ENCODE measurements at places on chromosomes 16 and 17. TPM values are rescaled to one million over a fixed set of nuclear protein-coding genes. Genes with fewer than 3 reads are reported as not detected.
A peak's percentile ranks its signal among the peaks of the same experiment; 100 is the strongest.

DNA sequence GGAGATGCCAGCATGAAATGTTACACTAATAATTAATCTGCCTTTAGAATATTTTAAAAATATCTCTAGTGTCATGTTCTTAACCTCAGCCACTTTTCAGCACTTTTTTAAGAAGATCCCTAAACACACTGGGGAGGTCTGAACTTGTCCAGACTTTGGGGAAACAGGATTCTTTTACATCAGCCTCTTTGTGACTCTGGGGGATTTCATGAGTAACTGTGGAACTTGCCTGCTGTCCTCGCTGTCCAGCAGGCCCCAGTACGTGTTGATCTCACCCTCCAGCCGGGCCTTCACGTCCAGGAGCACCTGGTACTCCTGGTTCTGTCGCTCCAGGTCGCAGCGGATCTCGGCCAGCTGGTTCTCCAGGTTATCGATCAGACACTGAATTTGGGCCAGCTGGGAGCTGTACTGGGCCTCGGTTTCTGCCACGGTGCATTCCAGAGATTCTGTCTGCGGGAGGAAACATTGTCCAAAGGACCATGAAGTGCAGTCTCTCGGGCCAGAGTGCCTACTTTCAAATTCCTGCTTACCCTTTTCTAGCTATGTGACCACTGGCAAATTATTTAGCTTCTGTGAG is 5.5 kb downstream of the KRT40 start:
- no peak overlapping the region for H3K4me3 ChIP-seq
- no peaks in the 10 kb centered on the region for H3K36me3 ChIP-seq
- peak overlapping the region; percentile 89 for H3K27ac ChIP-seq
- H3K27me3 ChIP-seq: no peaks in the 10 kb centered on the region
- peaks cover 22% of the 10 kb centered on the region for H3K4me1 ChIP-seq

- H3K4me1 ChIP-seq: no peaks in the 10 kb centered on the region
- H3K36me3 ChIP-seq: peaks cover 3% of the 10 kb centered on the region
- peaks cover 9% of the 10 kb centered on the region for H3K27me3 ChIP-seq
- no peak overlapping the region for H3K27ac ChIP-seq
- no peak for DNase-seq
- H3K4me3 ChIP-seq: no peak overlapping the region
Measured at GRCh38 chr17:15194859-15195277, 70.3 kb downstream of the PMP22 start.

- no peaks in the 10 kb centered on the region for H3K36me3 ChIP-seq
- no peaks in the 10 kb centered on the region for H3K27me3 ChIP-seq
- no peak overlapping the region for H3K4me3 ChIP-seq
- no peak for DNase-seq
- peak overlapping the region; percentile 62 for H3K27ac ChIP-seq
Measured at GRCh38 chr17:57523926-57524632, 221.0 kb downstream of the CCDC182 start.

DNA sequence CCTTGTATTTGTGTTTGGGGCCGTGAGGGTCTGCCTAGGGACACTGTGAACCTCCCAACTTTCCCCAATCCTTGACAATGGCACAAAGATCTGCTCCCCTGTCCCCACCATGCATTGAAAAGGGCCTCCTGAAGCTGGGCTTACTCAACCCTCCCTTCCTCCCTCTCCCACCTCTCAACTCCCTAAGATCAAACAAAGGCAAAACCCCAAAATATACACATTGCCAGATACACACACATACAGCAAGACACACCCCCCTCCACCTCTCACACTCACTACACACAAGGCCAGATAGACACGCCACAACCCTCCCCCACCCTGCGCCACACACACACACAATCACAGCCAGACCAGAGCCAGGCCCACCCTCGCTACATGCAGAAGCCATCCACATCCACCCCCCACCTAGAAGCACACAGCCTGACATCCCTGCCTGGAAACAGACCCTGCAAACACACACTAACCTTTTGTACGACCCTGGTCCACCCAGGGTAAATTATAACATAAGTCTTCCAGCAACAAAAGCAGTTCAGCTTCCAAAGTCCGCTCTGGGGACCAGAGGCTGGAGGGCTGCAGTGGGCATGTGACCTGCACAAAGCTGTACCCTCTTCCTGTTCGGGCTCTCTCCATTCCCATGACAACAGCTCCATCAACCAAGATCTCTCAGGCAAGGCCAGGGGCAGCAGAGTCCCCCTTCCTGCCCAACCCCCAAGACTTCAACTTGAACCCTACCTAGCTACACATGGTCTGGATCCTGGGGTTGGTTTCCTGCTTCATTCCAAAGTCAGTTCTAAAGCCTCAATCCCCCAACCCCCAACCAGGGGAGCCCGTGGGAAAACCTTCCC is 1.9 kb downstream of the PCGF2 start:
- H3K4me3 ChIP-seq: peak overlapping the region; percentile 91
- no peaks in the 10 kb centered on the region for H3K27me3 ChIP-seq
- H3K4me1 ChIP-seq: peaks cover 69% of the 10 kb centered on the region

- no peak overlapping the region for H3K4me3 ChIP-seq
- peaks cover 28% of the 10 kb centered on the region for H3K27me3 ChIP-seq
- no peak for DNase-seq
- no peak overlapping the region for H3K27ac ChIP-seq
- H3K36me3 ChIP-seq: no peaks in the 10 kb centered on the region
- H3K4me1 ChIP-seq: no peaks in the 10 kb centered on the region
Measured at GRCh38 chr16:82715833-82716232, 89.1 kb downstream of the CDH13 start.

- no peak overlapping the region for H3K27ac ChIP-seq
- DNase-seq: no peak
- no peaks in the 10 kb centered on the region for H3K36me3 ChIP-seq
- peaks cover 7% of the 10 kb centered on the region for H3K27me3 ChIP-seq
- no peak overlapping the region for H3K4me3 ChIP-seq
- peaks cover 35% of the 10 kb centered on the region for H3K4me1 ChIP-seq
Measured at GRCh38 chr16:10081201-10081940, 100.9 kb downstream of the GRIN2A start.

DNA sequence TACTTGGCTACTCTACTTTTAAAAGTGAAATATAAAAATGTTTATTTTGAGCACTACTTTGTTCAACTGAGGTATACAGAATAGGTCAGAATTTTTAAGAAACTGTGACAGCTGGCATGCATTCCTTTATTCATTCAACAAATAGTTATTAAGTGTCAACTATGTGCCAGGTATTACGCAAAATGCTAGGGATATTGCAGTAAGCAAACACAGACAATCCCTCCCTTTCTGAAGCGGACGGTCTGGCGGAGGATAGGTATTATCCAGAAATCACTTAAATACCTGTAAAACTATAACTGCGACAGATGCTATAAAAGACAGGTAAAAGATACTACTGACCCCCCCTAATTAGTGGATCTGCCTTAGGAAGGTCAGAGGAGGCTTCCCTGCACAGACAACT is 26.1 kb downstream of the METTL16 start:
- H3K4me3 ChIP-seq: no peak overlapping the region
- no peaks in the 10 kb centered on the region for H3K27me3 ChIP-seq
- no peak for DNase-seq
- H3K4me1 ChIP-seq: peaks cover 9% of the 10 kb centered on the region

DNA sequence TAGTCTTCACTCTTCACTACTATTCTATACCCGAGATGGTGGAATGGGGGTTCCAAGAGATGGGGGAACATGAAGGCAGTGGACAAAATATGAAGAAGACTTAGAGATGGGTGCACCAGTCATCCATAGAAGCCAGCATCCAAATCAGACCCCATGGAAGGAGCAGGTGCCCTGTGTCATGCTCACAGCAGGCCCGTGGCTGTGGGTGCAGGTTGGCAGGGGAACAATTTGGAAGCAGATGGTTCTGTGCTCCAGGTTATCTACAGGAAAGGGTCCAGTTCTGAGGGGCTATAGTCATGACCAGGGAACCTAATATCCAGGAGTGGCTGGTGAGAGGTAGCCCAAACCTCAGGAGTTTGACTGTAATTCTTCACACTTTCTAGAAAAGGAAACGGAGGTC is 9.6 kb upstream of the LPCAT2 start:
- no peak overlapping the region for H3K4me3 ChIP-seq
- no peaks in the 10 kb centered on the region for H3K27me3 ChIP-seq
- peaks cover 82% of the 10 kb centered on the region for H3K4me1 ChIP-seq
- peak overlapping the region; percentile 95 for H3K27ac ChIP-seq

- DNase-seq: no peak
- no peak overlapping the region for H3K27ac ChIP-seq
- H3K4me3 ChIP-seq: no peak overlapping the region
- H3K36me3 ChIP-seq: no peaks in the 10 kb centered on the region
- H3K4me1 ChIP-seq: peaks cover 9% of the 10 kb centered on the region
Measured at GRCh38 chr16:55271945-55272513, 52.0 kb upstream of the IRX6 start.

- DNase-seq: no peak
- no peaks in the 10 kb centered on the region for H3K27me3 ChIP-seq
- H3K36me3 ChIP-seq: peaks cover 12% of the 10 kb centered on the region
Measured at GRCh38 chr16:3580686-3581085, 3.5 kb upstream of the NLRC3 start.

- DNase-seq: no peak
- no peaks in the 10 kb centered on the region for H3K36me3 ChIP-seq
- H3K4me1 ChIP-seq: peaks cover 78% of the 10 kb centered on the region
- H3K27me3 ChIP-seq: peaks cover 1% of the 10 kb centered on the region
- no peak overlapping the region for H3K27ac ChIP-seq
- H3K4me3 ChIP-seq: no peak overlapping the region
Measured at GRCh38 chr17:34614698-34615097, 35.3 kb downstream of the TMEM132E start.

UBE2G1 gene
- total RNA-seq: 84.1 TPM

DNA sequence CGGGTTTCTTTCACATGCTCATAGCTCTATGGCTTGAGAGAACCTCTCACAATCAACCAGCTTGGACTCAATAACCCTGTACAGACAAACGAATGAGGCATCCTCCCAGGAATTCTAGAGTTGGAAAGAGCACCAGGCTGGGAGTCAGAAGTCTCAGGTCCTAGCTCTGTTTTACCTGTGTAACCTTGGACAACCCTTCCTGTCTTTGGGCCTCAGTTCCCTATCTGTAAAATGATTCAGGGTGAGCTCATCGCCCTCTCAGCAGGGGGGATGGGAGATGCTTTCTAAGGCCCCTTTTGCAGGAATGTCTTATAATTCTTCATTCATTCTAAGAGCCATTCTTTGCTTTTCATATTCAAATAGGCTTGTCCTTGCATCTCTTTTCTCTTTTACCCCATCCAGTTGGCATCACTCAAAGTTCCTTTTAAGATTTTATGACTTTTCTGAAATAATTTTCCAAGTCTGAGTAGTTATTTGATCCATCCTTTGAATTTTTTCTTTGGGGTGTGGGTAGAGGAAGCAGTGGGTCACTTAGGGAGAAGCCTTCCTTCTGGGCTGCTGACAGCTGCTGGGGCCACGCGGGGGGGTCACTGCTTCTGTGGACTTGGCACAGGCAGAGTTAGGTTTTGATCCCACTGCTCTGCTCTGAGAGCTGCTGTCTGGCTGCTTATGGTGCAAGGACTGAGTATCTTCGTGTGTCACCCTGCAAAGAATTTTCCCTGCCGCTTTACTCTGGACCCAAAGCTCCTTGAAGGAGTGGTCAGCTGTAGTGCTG is 102.7 kb downstream of the UTP18 start:
- no peak for DNase-seq
- no peaks in the 10 kb centered on the region for H3K4me1 ChIP-seq
- no peaks in the 10 kb centered on the region for H3K36me3 ChIP-seq

DNA sequence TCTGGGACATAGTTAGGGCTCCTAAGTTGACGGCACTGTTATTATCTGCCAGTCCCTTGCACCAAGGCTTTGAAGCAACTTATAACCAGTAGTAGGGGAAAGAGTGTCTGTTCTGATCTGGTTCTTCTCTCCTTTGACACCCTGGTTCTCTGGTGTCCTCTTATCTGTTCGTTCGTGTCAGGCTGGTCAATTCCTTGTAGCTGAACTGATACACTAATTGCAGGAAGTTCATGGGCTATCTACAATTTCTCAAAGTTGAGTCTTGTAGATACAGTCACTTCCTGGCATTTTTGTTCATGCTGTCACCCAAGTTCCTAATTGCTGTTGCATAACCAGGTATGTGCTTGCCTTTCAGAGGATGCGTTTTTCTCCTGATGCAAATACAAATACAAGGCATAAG is 17.3 kb upstream of the MYO1D start:
- no peaks in the 10 kb centered on the region for H3K27me3 ChIP-seq
- no peaks in the 10 kb centered on the region for H3K36me3 ChIP-seq
- no peak overlapping the region for H3K4me3 ChIP-seq
- no peak overlapping the region for H3K27ac ChIP-seq
- DNase-seq: peak; percentile 0

GRCh38 chr16:84414789-84415326 is 46.5 kb downstream of the ATP2C2 start:
- no peak overlapping the region for H3K4me3 ChIP-seq
- no peaks in the 10 kb centered on the region for H3K27me3 ChIP-seq
- peak overlapping the region; percentile 86 for H3K27ac ChIP-seq
- no peak for DNase-seq

GRCh38 chr17:57439651-57440050 is 183.3 kb downstream of the MSI2 start:
- H3K4me3 ChIP-seq: no peak overlapping the region
- no peak for DNase-seq
- H3K27ac ChIP-seq: peak overlapping the region; percentile 80
- no peaks in the 10 kb centered on the region for H3K27me3 ChIP-seq

DNA sequence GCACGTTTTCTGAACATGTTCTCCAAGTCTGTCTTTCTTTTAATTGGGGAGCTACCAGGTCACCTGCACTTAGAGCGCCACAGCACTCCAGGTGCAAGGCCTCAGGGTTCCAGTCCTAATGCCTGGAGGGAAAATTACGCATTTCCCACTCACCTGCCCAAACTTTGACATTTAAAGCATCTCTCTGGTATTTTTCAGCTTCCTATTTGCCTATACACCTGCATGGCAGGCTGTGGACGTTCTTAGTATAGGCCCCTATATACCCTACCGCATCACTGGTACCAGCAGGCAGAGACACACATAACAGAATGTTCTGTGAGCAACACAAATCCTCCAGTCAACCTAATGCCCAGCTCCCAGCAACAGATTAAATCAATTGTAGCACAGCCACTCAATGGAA is 213.3 kb downstream of the MRTFB start:
- peaks cover 2% of the 10 kb centered on the region for H3K36me3 ChIP-seq
- H3K4me3 ChIP-seq: peak overlapping the region; percentile 92
- no peak for DNase-seq
- peaks cover 8% of the 10 kb centered on the region for H3K27me3 ChIP-seq

KRTAP4-4 gene
- total RNA-seq: not detected

DNA sequence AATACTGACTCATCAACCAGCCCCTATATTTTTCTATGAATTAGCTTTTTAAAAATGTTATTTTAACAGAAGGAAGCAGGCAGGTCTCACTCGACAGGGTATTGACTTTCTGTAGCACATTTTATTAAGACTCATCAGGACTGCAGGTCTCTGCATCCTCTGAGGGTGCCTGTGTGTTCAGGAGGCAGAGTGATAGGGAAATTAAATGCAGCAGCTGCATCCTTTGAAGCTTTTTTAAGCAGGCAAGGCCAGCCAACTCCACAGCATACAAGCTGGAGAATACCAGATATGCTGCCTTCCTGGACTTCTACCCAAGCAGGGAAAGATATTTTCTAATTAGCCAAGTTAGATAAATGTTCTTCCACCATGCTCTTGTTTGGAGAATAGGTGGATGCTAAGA is 124.9 kb downstream of the WSCD1 start:
- no peak overlapping the region for H3K4me3 ChIP-seq
- no peak for DNase-seq
- H3K27ac ChIP-seq: no peak overlapping the region
- H3K27me3 ChIP-seq: peaks cover 36% of the 10 kb centered on the region
- peaks cover 4% of the 10 kb centered on the region for H3K36me3 ChIP-seq
